Activated naive CD8-positive, alpha-beta T cell treated with anti-CD3 and anti-CD28 coated beads for 36 hours (primary cell): ENCODE measurements at places on chromosomes 11 and 22.

DNA sequence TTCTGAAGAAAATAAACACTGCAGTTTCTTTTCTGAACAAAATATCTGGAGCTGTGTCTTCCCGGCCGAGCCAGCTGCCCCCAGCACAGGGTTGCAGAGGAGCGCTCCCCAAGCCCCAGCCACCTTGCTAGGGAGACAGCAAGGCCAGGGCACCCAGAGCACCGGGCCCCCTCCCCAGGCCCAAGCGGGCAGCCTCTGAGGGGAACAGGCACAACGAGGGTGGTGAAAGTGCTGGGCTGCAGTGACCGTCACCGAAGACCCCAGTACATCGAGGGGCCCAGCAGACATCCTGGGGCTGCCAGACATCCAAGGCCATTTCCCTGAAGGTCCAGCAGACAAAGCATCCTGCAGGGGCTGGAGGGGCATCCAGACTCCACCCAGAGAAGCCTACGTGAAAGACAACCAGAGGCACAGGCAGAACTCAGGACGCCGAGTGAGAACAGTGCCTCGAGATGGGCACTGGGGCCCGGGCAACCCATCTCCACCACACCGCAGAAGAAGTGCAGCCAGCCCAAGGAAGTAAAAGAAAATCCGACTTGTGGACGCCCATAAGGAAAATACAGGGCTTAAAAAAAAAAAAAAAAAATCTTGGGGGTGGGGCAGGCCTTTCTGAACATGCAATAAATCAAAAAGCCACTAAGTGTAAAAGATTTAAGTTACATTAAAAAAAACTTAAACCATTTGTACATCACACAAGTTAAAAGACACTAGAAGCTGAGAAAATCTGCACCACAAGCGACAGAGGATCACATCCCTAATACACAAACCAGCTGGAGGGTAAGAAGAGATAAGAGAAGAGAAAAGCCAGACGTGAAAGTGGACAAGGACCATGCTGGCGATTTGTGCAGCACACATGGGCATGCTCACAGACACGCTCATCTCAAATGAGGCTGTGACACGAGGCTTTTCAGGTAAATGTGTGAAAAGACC is 36.0 kb upstream of the COMT start:
- no peak for DNase-seq

GRCh38 chr11:124743050-124743449 is 3.3 kb downstream of the NRGN start:
- no peak for DNase-seq

DNA sequence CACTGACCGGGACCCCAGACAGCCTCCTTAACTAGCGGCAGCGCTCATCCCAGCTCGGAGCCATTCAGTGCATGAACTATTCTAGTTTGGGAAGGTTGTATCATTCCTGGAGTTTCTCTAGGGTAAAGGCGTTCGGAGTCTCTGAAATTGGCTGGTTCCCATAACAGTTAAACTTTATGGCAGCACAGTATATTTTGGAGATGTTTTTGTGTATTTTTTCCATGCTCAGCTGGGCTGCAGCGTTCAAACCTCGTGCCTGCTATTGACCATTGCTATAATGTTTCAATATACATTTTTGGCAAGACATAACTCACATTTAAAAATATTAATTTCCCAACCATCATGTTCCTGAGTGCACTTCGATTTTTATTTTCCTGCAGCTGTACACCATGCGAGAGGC is 169.7 kb downstream of the ST3GAL4 start:
- DNase-seq, result no peak

GRCh38 chr11:94526645-94527438 is 14.6 kb downstream of the C11orf97 start:
- no peak for DNase-seq

DNA sequence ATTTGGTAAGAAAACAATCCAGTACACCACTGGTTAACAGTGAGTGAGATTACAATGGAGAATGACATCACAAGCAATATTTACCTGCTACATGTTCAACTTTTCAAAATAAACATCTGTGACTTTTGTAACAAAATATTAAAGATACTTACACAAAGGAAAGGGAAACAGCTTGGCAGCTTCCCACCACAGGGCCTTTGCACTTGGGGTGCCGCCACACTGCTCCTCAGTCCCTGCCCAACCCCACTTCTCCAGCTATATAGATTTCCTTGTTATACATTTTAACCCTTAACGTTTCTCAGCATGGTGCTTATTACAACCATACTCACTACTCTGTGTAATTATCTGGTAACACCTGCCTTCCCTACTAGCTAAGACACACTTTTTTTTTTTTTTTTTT is 10.9 kb downstream of the KMT5B start:
- no peak for DNase-seq

DNA sequence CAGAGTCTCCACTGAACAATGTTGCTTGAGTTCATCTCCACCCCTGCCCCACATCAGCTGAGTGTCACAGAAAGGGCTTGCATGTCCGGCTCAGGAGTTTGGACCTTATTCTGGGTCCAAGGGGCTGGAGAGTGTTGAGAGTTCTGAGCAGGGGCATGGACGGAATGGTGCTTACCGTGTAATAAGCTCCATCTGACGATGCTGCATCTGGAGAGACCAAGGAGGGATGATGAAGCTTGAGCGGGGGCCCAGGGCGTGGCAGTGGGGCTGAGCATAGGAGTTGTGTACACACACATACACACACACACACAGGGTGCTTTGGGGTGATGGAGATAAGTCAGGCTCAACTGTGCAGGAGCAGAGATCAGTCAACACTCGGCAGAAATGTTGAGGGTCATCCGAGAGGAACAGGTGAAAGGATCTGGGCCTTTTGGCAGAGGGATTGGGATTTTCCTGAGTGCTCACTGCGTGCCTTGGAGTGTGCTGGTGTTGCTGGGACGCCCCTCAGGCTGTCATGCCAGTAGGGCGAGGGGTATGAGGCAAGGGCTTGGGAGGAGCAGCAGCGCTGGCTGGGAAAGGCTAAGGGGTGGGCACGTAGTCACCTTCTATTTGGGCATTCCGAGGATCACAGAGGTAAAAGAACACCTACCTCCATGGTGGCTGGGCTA is 2.3 kb downstream of the USP35 start:
- no peak for DNase-seq

- no peak for DNase-seq
Observed at GRCh38 chr11:122663764-122664163, 8.2 kb downstream of the UBASH3B start.

DNA sequence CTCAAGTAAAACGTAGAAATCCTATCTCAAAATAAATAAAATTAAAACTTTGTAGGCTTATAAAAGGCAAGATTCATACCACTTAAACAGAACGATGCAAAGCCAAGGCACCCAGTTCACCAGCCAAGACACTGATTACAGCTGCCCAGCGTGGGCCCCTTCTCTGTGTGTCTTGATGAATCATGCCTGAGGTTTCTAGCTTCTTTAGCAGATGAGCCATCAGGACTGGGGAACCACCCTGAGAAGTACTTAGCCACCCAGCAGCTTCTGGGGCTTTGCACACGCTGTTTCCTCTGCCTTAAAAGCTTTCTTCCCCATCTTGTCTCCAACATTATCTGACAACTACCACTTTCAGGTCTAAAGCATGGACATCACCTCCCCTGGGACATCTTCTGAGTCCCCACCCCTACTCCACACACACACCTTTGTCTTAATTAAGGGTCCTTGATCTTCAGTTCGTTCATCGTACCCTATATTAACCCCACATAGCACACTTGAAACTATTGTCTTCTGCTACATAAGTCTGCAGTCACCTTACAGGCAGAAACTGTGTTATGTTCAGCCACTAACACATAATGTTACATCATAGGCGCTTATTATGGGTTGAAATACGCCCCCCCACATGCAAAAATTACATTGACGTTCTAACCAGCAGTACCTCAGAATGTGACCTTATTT is 8.7 kb upstream of the LAYN start:
- DNase-seq, result peak; percentile 80

- DNase-seq, result peak; percentile 19
Observed at GRCh38 chr22:40462195-40462984, 92.0 kb downstream of the SGSM3 start.

GRCh38 chr22:30479981-30480380 is 8.2 kb upstream of the SEC14L3 start:
- no peak for DNase-seq

DNA sequence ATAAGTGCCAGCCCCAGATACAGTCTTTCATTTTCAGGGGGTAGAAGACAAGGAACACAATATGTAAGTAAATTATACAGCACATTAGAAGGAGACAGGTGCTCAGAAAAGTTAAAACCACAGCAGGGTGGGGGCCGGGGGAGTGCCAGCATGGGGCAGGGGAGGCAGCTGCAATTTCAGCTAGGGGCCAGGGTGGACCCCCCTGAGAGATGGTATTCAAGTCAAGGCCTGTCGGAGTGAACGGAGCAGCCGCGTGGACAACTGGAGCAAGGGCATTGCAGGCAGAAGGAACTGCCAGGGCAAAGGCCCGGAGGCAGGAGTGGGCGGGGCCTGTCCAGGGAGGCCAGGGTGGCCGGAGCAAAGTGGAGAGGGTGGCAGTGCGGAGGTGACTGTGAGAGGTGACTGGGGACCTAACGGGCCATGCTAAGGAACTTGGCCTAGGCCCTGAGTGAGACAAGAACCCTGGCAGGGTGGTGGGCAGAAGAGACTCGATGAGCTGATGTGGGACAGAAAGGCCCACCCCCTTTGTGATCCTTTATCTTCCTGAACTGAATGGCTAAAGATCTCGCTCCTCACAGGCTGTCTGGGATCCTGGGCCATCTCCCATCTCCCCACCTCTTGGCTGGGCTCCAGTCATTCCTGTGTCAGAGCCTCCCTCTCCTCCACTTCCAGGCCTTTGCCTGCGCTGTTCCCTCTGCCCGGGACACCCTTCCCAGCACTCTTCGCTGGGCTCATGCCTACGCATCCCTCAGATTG is 22.4 kb upstream of the FLRT1 start:
- no peak for DNase-seq

- no peak for DNase-seq
Observed at GRCh38 chr11:75816561-75817239, 1.7 kb downstream of the UVRAG start.

DNA sequence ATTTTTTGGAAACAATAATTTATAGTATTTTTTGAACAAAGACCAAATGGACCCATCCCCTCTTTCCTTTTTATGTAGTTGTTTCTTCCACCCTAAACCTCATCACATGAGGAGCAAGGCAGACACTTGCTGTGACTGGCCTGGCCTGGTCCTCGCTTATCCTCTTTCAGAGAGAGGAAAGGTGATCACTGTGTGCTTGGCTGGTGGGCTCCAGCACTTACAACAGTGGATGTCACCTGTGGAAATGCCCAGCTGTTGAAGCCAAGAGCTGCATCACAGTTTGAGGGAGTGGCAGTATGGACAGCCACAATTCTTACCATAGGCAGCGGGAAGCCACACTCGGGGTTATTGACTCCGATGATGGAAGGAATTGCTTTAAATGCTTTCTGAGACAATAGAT is 185.7 kb downstream of the BCR start:
- DNase-seq, result no peak

- DNase-seq, result no peak
Observed at GRCh38 chr11:2215561-2216399, 44.2 kb upstream of the TH start.

DNA sequence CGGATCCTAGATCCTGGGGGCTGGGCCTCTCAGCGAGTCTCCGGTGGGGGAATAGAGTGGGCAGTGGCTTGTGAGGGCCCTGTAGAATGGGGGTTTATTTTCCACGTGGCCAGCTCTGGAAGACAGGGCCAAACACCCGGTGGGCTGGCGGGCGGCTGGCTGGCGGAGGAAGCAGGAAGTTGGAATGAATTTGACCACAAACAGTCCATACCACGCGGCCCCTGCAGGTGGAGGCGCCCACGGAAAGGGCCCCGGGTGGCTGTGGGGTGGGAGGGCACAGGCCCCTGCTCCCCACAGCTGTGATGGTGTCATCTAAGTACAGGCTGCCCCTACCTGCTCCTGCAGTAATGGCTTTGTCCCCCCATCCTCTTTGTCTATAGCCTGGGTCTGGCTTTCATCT is 15.1 kb downstream of the MCAT start:
- no peak for DNase-seq

DNA sequence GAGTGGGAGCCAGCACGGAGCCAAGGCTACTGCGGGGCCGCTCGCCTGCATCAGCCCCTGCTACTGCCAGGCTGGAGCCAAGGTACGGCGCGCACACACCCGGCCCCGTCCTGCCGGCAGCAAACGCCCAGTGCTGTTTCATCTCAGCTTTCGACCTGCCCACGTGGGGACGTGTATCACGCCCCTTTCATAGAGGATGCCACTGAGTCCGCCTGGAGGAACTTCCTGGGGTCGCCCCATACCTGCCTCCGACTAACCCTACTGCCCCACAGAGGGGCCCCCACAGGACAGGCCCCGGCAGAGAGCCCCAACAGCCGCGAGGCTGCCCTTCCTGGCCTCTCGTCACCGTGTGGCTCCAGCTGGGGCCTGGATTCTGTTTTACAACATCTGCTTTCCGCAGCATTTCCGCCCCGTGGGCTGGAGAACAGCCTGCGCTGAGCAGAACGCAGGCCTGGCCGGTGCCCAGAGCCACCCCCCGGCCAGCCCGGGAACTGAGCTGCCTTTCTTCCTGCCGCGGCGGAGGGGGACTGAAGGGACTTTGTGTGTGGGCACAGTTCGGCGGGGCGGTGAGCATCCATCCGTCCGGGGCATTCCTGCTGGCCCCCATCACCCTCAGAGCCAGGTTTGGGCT is 22.9 kb upstream of the ARHGAP8 start:
- DNase-seq, result peak; percentile 45

DNA sequence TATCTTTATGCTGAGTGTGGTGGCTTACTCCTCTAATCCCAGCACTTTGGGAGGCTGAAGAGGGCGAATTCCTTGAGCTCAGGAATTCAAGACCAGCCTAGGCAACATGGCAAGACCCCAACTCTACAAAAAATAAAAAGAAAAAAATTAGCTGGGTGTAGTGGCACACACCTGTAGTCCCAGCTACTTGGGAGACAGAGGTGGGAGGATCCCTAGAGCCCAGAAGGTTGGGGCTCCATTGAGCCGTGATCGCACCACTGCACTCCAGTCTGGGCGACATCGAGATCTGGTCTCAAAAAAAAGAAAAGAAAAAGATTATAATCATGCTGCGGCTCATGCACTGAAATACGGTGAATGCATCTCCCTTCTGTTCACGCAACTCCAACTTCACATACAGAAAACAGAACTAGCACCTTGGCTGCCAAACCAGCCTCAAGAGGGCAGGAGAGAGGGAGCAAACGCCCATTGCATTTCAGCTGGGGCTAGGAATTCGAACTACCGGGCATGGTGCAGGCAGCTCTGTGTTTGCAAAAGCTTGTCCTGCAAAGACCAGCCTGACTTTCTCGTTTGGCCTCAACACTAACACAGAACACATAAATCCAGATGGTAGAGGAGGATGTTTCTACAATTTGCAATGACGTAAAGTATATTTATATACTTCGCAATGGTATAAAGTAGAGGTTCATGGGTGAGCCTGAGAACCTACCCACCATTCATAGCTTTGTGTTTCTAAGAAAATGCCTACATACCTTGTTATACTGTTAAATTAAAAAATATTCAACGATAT is 6.3 kb upstream of the SYNGR1 start:
- DNase-seq, result peak; percentile 50

GRCh38 chr11:21635394-21636145 is 557.3 kb upstream of the ANO5 start:
- no peak for DNase-seq
